ENCODE measurements at places on chromosomes 1 and 21. TPM values are rescaled to one million over a fixed set of nuclear protein-coding genes. Genes with fewer than 3 reads are reported as not detected.

Gene FLG2
- not detected for total RNA-seq

Gene CELA2B
- not detected for total RNA-seq

Gene RHOU
- total RNA-seq, result 0.49 TPM

Gene MFN2
- 88.1 TPM for total RNA-seq

GRCh38 chr1:5770981-5771765 lies 221.1 kb downstream of the NPHP4 start:
- DNase-seq, result no peak

- no peak for DNase-seq
These were observed 16.5 kb upstream of the PIGM start for GRCh38 chr1:160048335-160048734.

DNA sequence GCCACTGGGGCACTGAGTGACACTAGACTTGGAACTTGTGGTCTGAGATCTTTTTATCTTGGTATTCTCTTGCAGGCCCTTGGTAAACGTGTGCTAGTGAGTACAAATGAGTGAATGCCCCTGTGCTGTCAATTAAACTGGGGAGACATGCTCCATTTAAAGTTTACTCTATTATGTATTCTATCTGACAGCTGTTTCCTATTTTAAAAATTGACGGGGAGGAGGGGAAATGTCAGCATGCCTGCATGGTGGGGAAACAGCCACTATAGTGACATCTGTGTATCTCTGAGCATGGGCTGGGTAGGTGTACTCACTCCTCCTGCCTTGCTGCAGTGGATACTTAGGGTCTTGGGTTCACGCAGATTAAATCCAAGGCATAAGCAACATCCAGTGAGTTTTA lies 59.0 kb upstream of the IKBKE start:
- DNase-seq, result no peak

GRCh38 chr1:41955461-41956159 lies 36.9 kb upstream of the HIVEP3 start:
- DNase-seq, result no peak
